ENCODE measurements at places on chromosomes 4 and X.

- DNase-seq, result no peak
Measured at GRCh38 chrX:19810802-19811201, 76.6 kb downstream of the SH3KBP1 start.

DNA sequence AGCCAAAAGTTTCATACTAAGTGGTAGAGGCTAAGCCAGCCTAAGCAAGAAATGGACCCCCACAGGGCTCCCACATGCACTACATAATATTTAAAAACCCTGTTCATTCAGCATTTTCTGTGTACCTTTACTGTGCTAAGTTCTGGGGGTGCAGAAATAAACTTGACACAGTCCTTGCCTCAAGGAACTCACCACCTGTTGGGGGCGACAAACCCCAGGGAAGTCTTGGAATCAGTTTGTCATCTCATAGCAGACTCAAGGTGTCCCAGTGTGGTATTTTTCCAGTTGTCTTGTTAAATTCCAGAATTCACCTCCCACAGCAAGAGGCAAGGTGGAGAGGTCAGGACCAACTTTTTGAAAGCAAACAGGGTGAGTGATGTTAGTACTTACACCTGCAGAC lies 43.1 kb downstream of the ATG4A start:
- DNase-seq, result no peak

DNA sequence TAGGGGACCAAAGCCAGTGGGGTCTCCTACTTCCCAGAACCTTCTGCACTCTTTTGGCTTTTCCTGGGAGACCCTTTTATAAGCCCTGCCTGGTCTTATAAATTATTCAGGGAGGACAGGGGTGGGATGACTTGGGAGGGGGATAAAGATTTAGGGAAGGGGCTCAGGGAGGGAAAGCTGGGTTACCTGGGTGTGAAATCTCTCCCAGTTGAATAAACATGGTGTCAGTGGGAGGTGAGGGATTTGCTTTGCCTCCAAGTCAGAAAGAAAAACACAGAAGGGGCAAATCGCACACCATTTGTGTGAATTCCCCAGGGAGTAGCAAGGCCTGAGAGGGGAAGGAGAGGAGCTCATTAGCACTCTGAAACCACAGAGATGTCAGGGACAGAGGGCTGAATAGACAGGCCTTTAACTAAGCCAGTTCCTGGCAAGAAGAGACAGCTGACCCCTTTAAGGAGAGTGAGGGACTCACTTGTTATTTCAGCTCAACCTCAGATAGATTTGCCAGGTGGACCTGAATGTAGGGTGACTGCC lies at the start of gene RIPPLY1:
RIPPLY1 (minus strand) TSS at position 51 of the 534 bp plus-strand sequence. CDS start 54 bp downstream, outside the sequence.
- DNase-seq, result no peak

GRCh38 chrX:112645774-112646173 lies 34.0 kb downstream of the LHFPL1 start:
- DNase-seq, result no peak

- no peak for DNase-seq
Measured at GRCh38 chr4:138902705-138903104, 112.9 kb upstream of the NOCT start.

GRCh38 chr4:125529071-125529470 lies 214.3 kb downstream of the FAT4 start:
- DNase-seq, result no peak

- DNase-seq, result no peak
Measured at GRCh38 chrX:110012818-110013485, 10.0 kb downstream of the TMEM164 start.

- no peak for DNase-seq
Measured at GRCh38 chrX:103774070-103774642, 2.5 kb upstream of the PLP1 start.

GRCh38 chr4:108107101-108107500 lies 61.6 kb downstream of the LEF1 start:
- no peak for DNase-seq

GRCh38 chr4:153655928-153656327 lies 28.2 kb upstream of the TLR2 start:
- no peak for DNase-seq

DNA sequence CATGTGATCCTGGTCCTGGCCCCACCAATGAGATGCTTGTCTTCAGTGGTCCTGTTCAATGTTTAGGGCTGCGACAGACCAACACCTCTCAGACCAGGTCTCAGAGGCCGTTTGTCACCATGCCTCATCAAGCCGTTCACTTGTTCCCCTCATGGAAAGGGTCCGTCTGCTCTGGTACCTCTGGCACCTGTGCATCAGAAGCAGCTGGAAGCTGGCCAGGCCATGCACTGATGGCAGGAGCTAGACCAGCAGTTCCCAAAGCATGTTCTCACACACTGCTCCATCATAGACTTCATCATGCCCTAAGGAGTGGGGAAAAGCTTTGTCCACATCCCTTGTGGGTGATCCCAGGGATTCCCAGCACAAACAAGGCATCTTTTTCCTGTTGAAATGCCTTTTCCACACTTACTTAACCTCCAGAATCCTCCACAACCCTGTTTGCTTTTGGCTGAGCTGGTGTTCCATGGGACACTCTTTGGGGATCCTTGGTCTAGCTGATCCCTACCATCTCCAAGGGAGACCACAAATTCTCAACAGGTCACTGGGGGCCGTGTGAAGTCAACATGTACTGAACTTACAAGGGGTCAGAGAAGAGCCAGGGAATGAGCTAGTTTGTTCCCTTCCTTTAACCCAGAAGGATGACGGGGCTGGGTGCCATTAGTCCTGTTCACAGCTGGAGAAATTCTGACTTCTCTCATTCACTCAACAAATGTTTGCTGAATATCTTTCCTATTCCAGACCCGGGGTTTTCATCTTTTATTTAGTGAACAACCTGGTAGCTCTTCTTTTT lies 21.8 kb downstream of the SH3TC1 start:
- no peak for DNase-seq

DNA sequence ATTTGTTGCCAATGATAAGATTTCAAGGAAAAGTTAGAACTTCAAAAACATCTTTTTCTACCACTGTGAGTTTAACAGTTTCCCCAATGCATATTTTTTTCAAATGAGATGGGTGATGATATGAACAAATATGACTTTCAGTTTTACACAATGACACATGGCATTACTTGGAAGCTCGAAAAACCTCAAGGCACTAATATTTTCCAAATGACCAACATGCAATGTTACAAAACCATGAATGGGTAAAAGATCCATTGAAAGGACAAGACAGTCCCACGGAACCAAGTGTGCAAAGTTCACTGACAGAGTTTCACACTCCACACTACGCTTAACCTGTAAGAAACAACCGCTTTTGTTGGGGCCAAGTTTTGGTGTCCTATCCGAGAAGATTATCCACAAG lies 84.5 kb downstream of the CD99L2 start:
- no peak for DNase-seq

DNA sequence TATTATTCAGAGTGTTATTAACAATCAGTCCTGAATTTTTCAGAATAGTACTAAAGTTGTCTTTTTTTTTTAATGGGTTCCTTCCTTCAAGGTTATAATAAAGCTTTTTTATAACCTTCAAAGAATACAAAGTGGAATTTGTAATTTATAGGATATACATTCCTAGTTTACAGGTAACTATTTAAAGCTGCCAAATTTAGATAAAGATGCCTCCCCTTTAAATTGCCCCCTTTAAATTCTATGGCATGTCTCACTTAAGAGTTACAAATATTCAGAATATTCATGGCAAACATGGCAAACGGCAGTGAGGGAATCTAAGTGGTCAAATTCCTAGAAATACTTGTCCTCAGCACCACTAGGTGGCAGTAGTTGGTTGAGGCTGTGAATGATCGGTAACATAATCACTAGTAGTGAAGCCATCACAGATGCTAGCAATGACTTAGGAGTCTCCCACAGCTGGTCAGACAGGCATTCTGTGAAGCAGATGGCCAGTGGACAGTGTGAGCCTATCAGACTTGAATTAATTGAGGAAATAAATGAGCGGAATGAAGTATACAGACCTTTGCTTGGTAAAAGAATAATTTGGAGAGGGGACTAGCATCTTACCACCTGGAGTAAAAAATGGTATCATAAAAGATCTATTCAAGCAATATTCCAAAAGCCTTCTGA lies 86.4 kb downstream of the CBR4 start:
- DNase-seq, result peak; percentile 18

GRCh38 chrX:6707497-6707896 lies 172.6 kb upstream of the VCX3A start:
- DNase-seq, result no peak

GRCh38 chr4:146265950-146266490 lies 51.7 kb downstream of the REELD1 start:
- no peak for DNase-seq

DNA sequence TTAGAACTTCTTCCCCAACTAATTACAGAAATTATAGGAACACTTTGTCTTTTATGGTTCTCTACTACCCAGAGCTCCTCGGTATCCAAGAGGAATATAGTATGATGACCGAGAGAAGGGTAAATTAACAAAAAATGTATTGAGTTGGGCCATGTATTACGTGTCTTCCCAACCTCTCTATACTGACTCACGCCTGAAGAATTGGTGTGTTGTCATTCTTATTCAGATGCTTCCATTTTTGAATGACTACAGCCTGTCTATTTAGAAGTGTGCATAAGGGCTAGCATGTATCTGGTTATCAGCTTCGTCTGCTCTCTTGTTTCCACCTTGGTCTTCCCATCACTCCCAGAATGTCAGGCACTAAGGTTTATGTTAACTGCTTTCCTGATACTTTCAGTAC lies 24.5 kb upstream of the SCD5 start:
- DNase-seq, result no peak

DNA sequence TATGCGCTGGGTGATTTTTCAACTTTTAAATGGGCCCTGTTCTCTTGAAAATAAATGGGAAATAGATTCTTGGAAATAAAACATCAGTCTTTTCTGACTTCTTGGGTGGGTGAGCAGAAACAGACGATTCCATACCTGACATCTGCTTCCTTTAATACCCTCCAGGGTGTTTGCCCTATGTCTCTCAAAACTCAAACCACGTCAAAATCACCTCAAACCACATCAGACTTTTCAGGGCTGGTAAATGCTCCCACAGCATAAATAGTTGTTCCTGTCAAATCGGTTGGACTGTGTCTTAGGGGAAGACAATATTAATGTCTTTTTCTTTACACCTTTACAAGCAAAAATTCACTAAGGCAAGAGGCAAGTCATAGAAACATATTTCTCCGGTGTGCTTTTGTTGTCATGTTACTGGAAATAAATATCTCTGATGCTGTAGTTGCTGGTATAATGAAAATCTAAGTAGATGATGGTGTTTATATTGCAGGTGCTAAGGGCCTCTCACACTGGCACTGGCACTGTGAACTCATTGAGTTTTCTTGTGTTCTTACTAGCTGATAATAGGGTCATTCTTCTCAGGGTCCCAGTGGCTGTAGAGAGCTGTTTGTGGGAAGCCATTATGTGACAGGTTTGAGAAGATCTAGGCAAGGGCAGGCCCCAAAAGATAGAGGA lies 380.4 kb downstream of the RAPGEF2 start:
- no peak for DNase-seq

- DNase-seq, result no peak
Measured at GRCh38 chr4:107734120-107734519, 14.1 kb upstream of the PAPSS1 start.

DNA sequence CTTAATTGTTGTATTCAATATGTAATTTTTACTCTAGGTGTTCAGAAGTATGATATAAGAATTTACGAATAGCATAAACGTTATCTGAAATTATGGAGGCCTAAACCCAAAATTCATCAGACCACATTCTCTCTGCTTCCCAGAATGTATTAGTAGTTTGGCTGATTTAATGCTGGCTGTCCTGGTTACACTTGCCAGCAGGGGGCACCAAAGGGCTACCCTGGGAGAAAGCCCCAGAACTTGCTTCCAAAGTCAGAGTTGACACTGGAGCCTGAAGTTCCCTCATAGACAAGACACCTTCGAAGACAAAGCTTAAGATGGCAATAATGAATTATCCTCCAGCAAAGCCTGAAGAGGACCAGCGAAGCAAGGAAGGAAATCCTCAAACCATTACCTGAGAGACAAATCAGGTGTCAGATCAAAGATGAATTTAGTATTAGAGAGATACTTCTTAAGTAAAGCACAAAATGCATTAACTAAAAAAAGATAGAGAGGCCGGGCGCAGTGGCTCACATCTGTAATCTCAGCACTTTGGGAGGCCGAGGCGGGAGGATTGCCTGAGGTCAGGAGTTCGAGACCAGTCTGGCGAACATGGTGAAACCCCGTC lies 11.3 kb upstream of the ANOS1 start:
- peak; percentile 21 for DNase-seq

DNA sequence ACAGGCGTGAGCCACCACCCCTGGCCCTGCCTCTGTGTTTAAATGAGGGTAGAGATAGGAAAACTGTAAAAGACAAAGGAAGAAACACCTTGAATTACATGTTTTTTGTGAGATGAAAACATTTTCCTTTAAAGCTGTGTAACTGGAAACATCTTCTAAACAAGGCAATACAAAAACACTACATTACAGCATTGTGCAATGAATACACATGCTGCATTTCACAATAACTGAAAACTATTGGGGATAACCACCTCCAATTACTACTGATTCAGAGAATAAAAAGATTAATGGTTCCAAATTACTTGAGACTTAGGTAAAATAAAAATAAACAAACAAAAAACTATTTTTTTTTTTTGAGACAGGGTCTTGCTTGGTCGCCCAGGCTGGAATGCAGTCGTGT lies 7.6 kb upstream of the OGT start:
- DNase-seq, result no peak

GRCh38 chrX:154436374-154436982 lies 476 bp upstream of the GDI1 start:
- no peak for DNase-seq

- no peak for DNase-seq
Measured at GRCh38 chrX:13046141-13046855, 1.9 kb upstream of the FAM9C start.

- DNase-seq, result no peak
Measured at GRCh38 chrX:31227250-31227649, 155.4 kb upstream of the FTHL17 start.

GRCh38 chr4:62159876-62160275 lies 959.8 kb downstream of the ADGRL3 start:
- DNase-seq, result no peak

GRCh38 chrX:139213241-139213709 lies 317.3 kb upstream of the F9 start:
- no peak for DNase-seq

DNA sequence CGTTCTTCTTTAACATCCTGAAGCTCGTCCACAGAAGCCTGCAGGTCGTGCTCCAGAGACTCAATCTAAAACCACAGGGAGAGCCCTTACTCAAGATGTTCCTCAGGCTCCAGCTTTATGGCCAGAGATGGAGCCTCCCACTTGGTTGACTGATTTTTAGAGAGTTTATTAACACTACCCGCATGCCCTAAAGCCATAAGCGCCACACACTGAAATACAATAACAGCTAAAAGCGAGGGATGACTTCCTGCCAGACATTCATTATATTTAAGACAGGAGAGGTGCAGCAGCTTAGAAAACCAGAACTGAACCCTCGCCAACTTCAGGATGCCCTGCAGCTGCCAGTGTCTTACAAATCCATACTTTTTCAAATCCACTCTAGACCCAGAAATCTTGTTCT lies 42.0 kb downstream of the SOD3 start:
- no peak for DNase-seq
